ENCODE measurements at places on chromosomes 4 and X.

DNA sequence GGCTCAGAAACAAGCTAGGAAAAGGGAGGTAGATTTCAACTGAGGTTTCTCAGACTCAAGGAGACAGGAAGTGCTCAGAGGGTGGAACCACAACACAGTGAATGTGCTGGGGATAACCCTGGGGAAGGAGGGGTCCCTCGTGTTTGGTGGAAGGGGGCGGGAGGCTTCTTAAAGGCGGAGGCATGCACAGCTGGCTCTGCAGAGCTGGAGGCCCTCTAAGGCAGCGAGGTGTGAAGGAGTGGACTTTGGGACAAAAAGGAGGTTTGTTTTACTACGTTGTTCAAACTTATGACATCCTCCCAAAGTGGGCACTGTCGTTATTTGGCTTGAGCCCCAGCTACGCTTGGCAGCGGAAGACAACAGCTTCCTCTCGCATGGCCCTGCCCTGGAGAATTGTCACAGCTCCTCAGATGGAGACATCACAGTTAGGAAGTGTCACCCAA lies 21.7 kb upstream of the MTM1 start:
- no peak for DNase-seq

DNA sequence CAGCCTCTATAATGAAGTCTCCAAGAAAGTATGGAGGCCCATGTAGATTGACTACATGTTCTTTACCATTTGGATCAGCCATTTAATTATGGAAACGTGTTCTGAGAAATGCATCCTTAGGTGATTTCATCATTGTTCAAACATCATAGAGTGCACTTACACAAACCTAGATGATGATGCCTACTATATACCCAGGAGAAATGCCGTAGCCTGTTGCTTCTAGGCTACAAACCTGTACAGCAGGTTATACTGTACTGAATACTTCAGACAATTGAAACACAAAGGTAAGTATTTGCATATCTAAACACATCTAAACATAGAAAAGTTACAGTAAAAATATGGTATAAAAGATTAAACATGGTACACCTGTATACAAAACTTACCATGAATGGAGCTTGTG lies 186.5 kb upstream of the FSTL5 start:
- DNase-seq, result no peak

DNA sequence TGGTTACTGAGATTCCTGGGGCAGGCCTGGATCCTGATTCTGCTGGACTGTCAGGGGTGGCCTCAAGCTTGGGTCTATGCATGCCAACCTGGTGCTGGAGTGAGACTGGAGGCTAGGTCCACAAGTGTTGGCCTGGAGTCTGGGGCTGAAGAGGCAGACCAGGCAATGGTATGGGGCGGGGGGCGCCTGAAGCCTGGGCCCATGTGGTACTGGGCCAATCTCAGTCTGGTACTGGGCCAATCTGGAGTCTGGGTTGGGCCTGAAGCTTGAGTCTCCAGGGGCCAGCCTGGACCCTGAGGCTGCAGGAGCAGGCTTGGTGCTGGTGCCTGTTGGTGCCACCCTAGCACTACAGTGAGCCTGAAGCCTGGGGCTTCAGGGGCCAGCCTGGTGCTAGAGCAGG lies 108.9 kb upstream of the ZCCHC13 start:
- no peak for DNase-seq

- no peak for DNase-seq
Measured at GRCh38 chr4:19534159-19534558, 717.5 kb upstream of the SLIT2 start.

- no peak for DNase-seq
Measured at GRCh38 chr4:79913581-79913980, 159.4 kb downstream of the ANTXR2 start.

DNA sequence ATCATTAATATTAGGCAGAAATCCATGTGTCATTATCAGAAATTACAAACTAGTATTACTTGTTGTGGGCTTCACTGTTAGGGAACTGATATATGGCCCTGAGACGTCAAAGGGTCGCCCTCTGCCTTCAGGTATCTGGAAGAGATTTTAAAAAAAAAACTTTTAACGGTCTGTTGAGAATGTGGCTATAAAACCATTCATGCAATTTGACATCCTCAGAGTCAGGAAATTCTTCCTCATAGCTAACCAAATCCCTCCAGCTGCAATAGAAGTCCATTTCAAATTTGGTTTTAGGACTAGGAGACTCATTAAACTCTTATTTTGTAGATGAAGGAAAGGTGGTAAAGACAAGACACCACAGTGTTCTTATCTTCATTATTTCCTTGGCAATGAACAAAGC lies 194.2 kb upstream of the NOCT start:
- no peak for DNase-seq

GRCh38 chr4:16155528-16156169 lies 70.6 kb downstream of the TAPT1 start:
- DNase-seq, result no peak
